ENCODE measurements at places on chromosomes 11 and 22. TPM values are rescaled to one million over a fixed set of nuclear protein-coding genes. Genes with fewer than 3 reads are reported as not detected.

The MUC5AC gene
- not detected for total RNA-seq

The ADORA2A gene
- 0.49 TPM for total RNA-seq

The PACSIN3 gene
- 72.3 TPM for total RNA-seq

The CCDC89 gene
- total RNA-seq, result 0.76 TPM

The GALNT18 gene
- total RNA-seq, result 35.5 TPM

The RASL10A gene
- not detected for total RNA-seq

The P4HA3 gene
- total RNA-seq, result 1.1 TPM

The LDHAL6A gene
- not detected for total RNA-seq

The MS4A6E gene
- total RNA-seq, result not detected

The ZNRF3 gene
- total RNA-seq, result 8.2 TPM

The KIF18A gene
- total RNA-seq, result 8.5 TPM

The PIH1D2 gene
- total RNA-seq, result 1.3 TPM

The SERHL2 gene
- 1.4 TPM for total RNA-seq

The TRPC6 gene
- total RNA-seq, result 0.23 TPM

The SDHD gene
- 103 TPM for total RNA-seq

The OR10D3 gene
- not detected for total RNA-seq

The MMP11 gene
- 0.38 TPM for total RNA-seq

The SCUBE2 gene
- total RNA-seq, result 1.3 TPM

The OSBP2 gene
- total RNA-seq, result 18.6 TPM

The BIK gene
- total RNA-seq, result 9.9 TPM

The LMNTD2 gene
- 3.0 TPM for total RNA-seq

The OR52E8 gene
- total RNA-seq, result not detected

The CNGA4 gene
- total RNA-seq, result not detected

The P2RX6 gene
- total RNA-seq, result 0.39 TPM

The AGBL2 gene
- total RNA-seq, result 0.16 TPM

The NLRP6 gene
- total RNA-seq, result not detected

The MS4A4E gene
- not detected for total RNA-seq

The MPZL3 gene
- 12.1 TPM for total RNA-seq

The SGSM1 gene
- total RNA-seq, result 0.04 TPM

The TENM4 gene
- total RNA-seq, result 9.4 TPM

The NECTIN1 gene
- 86.8 TPM for total RNA-seq

The POU2AF2 gene
- total RNA-seq, result not detected

The NELL1 gene
- total RNA-seq, result not detected

The TRIM6 gene
- 2.8 TPM for total RNA-seq

The GLYAT gene
- total RNA-seq, result not detected

The PGA3 gene
- total RNA-seq, result not detected

The OR8D1 gene
- total RNA-seq, result not detected

The INS gene
- not detected for total RNA-seq

The KCNK4 gene
- 0.80 TPM for total RNA-seq

The SCUBE1 gene
- not detected for total RNA-seq

The TMEM134 gene
- total RNA-seq, result 91.8 TPM

The CRYBA4 gene
- total RNA-seq, result not detected

The PHETA2 gene
- total RNA-seq, result 6.3 TPM

The IGLL5 gene
- not detected for total RNA-seq

The SAA4 gene
- total RNA-seq, result not detected

The OTUB1 gene
- 139 TPM for total RNA-seq

The CCDC188 gene
- total RNA-seq, result not detected

The LRRC56 gene
- 0.34 TPM for total RNA-seq

The KCTD17 gene
- 19.0 TPM for total RNA-seq
